ENCODE measurements at places on chromosomes 6 and 20.
A peak's percentile ranks its signal among the peaks of the same experiment; 100 is the strongest.

DNA sequence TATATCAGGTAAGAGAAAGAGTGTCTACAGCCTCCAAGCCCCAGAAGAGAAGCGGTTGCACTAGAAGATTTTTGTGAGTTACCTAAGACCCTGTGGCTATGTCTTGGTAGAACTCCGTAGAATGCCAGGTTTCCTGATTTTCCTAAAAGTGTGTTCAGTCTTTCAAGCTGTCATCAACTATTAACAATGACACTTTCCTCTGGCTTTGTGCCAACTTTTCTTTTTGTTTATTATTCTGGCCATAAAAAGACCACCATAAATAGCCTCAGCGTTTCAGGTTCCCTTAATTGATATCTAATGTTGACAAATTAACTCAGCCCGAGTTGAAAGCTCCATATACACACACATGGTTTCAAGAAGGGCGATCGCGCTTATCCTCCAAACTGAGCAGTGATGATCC is 1.2 kb downstream of the PAK5 start:
- peak; percentile 70 for DNase-seq

GRCh38 chr20:41074441-41074840 is 45.8 kb downstream of the TOP1 start:
- DNase-seq: no peak

DNA sequence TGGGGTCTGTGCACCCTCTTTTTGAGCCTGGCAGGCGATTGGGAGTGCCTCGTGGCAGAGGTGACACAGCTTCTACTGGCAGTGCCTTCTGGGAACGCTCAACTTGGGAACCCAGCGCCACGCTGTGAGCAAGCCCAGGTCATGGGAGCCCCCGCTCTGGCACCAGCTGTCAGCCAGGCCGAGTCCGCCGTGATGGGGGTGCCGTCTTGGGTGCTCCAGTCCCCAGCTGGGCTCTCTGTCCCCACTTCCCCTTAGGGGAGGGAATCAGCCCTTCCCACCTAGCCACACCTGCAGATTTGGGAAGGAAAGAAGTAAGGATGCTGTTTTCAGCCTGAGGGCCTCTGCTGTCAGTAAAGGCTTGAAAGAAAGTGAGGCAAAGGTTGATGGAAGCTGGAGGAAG is 31.0 kb upstream of the NTSR1 start:
- DNase-seq: no peak

GRCh38 chr6:130947464-130947863 is 115.6 kb downstream of the EPB41L2 start:
- no peak for DNase-seq

DNA sequence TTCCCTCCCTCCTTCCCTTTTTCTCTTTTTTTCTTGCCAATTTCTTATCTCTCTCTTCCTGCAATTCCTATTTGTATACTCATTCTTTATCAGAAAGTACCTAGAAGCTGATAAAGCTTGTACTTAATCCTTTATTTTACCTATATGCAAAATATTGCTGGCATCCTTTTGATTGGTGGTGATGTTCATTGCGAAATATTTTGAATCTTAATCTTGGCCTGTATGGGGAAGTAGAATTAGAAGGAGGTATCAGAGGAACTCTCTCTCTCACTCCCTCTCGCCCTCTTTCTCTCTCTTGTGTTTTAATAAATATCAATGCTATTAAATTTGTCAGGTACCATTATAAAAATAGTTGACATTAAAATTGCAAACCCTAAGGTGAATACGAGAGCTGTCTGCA is 52.8 kb downstream of the UST start:
- DNase-seq: no peak

DNA sequence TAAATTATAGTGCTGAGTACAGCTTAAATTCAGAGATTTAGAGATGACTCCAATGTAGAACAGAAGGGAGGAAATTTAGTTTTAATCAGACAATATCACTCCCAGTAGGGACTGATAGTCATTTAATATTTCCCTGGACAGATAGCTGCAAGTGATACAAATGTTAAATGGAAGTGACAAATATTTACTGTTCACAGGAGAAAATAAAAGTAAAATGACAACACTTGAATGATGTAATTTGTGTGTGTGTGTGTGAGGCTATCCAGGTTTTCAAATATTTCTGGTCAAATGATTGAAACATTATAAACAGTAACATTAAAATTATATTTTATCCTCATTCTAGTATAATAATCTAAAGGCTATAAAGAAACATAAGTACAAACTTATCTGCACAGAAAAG is 220.3 kb upstream of the THEMIS start:
- no peak for DNase-seq

- DNase-seq: no peak
Observed at GRCh38 chr6:106764353-106764980, 135.1 kb downstream of the QRSL1 start.

- no peak for DNase-seq
Observed at GRCh38 chr6:56660381-56660730, 17.7 kb upstream of the DST start.

GRCh38 chr6:166435574-166435973 is 52.8 kb upstream of the MPC1 start:
- no peak for DNase-seq

DNA sequence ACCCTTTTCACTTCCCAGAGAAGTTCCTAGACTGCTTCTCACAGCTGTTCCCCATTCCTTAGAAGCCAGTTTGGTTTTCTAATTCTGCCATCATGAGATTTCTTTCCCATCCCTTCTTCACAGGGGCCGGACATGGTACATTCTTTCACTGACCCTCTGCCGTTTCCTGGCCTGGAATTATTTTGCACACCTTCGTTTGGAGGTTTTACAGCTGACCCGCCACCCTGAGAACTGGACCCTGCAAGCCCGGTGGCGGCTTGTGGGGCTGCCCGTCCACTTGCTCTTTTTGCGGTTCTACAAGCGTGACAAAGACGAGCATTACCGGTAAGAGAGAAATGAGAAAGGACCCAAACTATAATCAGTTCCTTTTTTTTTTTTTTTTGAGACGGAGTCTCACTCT is 4.2 kb downstream of the C6orf136 start:
- DNase-seq: no peak

DNA sequence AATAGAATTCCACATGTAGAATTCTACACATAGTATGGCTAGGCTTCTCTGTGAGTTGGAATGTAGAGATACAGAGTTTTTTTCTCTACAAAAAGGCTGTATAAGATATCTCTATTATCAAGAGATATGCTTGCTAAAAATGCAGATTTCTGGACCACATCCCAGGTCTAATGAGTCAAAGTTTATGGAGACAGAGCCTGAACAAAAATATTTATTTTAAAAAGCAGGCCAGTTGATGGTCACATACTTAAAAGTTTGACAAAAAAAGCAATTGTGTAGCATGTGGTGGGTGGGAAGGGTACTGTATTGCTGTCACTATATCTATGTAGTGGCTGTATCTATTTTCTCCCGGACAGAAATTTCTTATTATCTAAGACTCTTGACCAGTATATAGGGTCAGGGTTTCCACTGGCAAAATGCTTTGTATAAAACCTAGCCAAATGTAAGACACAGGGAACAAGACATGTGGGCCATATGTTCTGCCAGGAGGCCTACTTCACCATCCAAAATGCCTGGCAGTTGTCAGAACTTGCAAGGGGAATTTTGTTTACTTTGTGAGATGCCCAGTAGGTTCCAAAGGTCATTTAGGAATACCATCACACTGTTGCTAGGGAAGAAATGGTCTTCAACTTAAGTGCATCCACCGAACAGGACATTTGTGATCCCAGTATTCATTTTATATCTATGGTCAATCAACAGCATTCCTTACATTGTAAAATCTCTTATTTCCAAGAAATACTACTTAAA is 60.6 kb downstream of the SHPRH start:
- DNase-seq: no peak

DNA sequence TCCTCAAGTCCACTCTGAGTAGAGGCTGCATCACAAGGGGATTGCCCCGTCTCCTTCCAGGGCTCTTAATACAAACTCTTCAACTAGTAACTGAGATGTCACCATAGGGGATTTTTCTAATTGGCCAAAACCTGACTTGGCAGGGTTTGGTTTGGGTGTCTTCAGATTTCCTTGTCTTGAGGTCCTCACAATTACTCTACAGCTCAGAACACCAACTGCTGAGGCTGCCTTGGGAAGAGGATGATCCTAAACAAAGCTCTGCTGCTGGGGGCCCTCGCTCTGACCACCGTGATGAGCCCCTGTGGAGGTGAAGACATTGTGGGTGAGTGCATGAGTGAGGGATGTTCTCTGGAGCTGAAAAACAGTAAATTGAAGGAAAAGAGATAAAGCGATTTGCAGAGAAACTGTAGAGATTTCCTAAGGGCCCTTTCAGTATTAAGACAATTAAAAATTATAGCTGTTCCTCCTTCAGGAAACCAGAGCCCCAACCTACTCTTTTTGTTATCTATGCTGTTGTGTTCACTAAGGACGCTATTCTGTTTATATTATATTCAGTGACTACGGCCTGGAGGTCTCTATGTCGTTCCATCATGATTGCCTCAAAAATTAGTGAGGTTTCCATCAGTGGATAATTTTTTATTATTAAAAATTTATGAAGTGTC is at the start of gene HLA-DQA1:
Gene HLA-DQA1 (plus strand): TSS at position 188 of the 662 bp plus-strand sequence. CDS start 53 bp downstream, at position 241.
- DNase-seq: no peak

Data from NCI-H345 (cell line).